ENCODE measurements at places on chromosomes 4 and X. TPM values are rescaled to one million over a fixed set of nuclear protein-coding genes. Genes with fewer than 3 reads are reported as not detected.

DNA sequence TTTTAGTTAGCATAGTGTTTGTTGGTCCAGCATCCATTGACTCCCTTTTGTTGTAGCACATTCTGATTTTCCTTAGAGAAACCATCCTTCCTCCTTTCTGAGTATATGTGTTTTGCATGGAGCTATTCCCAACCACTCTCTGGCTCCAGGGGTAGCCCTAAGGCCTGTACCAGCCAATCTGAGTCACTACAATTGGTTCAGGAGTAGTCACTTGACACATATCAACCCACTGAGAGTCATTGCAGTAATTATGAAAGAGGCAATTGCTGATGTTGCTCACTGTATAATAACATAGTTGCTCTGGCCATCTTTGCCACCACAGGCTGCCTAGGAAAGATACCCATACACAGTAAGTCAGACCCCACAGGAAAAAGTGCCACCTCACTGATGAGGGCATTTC is 71.2 kb upstream of the GRID2 start:
- DNase-seq = no peak

- no peak for DNase-seq
Observed at GRCh38 chr4:3487861-3488260, 24.8 kb downstream of the DOK7 start.

- DNase-seq = peak; percentile 21
Observed at GRCh38 chr4:24471486-24472160, 112.7 kb downstream of the DHX15 start.

DNA sequence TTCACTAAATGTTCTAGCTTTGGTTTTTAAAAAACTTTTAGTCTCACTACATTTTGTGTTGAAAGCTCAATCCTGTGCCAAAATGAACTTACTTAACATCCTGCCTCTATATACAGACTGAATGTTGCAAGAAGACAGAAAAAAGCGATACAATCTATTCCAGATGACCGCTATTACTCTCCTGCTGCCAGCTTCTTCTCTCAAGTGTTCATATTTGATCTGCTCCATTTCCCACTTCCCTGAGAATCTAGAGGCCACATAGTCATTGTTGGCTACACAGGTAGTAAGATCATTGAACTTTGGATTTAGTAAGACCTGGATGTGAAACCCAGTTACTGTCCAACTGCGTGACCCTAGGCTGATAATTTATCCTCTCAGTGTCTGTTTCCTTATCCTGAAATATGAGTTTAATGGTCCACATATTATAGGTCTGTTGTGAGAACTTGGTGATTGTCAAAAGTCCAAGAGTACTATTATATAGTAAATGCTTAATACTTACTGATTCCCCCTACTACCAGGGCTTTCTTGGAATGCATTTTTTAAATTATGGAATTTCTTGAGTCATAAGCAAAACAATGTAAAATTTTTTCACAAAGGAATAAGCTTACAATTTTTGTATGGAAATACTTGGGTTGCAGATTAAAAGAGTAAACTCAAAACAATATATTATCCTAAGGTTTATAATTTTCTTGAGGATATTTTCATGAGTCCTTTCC is 976.8 kb upstream of the ADGRL3 start:
- DNase-seq = no peak

DNA sequence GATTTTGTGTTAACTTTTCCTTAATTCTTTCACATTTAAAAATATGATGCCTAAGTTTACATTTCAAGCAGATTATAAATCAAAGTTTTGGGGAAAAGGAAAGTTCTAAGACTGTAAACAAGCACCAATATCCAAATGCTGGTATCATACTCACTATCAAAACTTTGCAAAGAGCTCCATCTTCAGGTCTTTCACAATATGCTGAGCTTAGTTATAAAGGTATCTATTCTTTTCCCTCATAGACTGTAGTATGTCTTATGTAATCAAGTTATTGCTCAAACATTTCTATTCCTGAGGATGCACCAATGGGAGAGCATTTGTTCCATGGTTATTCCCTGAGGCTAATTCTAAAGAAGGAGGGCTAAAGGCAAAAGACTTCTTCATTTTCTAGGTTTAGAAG is 207.9 kb upstream of the FAM241A start:
- DNase-seq = no peak

Gene F11
- not detected for total RNA-seq

DNA sequence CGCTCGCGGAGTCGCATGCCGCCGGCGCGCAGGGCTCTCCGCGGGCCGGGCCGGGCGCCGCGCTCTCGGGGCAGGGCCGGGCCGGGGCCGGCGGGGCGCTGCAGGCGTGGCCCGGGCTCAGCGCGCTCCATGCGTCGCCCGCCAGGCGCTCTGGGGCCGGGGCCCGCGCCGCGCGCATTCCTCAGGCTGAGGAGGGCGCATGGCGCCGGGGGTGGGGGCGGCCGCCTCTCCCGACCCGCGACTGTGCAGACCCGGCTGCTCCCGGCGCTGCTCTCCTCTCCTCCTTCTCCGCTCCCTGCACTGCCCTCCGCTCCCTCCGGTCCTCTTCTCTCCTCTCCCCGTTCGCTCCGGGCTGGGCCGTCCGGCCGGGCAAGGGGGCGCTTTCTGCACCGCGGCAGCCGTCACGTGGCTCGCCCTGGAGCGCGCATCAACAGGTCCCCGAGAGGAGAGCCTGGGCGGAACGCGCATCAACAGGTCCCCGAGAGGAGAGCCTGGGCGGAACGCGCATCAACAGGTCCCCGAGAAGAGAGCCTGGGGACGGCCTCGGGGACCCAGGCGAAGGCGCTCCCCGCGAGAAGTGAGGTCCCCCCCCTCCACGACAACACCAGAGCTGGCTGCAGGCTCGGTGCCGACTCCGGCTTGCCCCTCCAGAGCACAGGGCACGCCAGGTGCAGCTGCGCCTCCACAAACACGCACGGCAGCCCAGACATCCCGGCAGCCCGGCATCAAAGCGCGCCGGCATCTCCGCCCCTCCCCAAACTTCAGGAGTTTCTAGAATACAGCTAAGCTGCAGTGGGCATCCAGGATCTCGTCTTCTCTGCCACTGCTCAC is 12.9 kb downstream of the PPP2R3B start:
- DNase-seq = no peak

Gene TRPC5OS
- total RNA-seq = 0.22 TPM

Gene TMSB15C
- total RNA-seq = 0.41 TPM

Gene ESX1
- not detected for total RNA-seq

DNA sequence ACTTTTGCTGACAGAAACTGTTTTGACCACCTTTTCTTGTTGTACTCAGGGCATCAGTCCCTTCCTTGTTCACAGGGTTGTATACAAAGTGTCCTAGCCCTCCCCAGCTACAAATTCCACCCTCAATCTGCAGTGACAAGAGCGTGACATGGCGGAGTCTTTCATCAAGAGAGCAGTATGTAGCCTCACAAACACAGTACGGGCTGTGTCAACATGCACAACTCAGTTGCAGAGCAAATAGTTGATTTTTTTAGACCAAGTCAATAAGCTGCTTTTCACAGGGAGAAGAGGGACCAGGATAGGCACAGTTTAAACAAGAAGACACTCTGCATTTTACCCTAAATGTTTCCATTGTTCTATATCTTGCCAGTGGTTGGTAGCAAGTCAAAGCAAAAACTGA is 8.6 kb upstream of the HS6ST2 start:
- DNase-seq = no peak

DNA sequence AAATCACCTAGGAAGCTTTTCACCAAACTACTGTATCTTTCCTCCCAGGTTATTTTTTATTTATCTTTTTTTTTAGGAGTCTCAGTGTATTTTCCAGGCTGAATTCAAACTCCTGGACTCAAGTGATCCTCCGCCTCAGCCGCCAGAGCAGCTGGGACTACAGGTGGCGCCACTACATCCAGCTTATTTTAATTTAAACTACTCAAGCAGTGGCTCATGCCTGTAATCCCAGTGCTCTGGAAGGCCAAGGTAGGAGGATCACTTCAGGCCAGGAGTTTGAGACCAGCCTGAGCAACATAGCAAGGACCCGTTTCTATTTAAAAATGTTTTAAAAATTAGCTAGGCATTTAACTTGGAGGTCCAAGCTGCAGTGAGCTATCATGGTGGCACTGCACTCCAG is 37.8 kb downstream of the LEF1 start:
- no peak for DNase-seq

GRCh38 chr4:156326246-156326645 is 372.6 kb upstream of the CTSO start:
- no peak for DNase-seq

Gene SPATA18
- total RNA-seq = 15.1 TPM

GRCh38 chr4:26152056-26152455 is 168.8 kb upstream of the RBPJ start:
- DNase-seq = no peak

Gene HPGD
- 20.5 TPM for total RNA-seq

DNA sequence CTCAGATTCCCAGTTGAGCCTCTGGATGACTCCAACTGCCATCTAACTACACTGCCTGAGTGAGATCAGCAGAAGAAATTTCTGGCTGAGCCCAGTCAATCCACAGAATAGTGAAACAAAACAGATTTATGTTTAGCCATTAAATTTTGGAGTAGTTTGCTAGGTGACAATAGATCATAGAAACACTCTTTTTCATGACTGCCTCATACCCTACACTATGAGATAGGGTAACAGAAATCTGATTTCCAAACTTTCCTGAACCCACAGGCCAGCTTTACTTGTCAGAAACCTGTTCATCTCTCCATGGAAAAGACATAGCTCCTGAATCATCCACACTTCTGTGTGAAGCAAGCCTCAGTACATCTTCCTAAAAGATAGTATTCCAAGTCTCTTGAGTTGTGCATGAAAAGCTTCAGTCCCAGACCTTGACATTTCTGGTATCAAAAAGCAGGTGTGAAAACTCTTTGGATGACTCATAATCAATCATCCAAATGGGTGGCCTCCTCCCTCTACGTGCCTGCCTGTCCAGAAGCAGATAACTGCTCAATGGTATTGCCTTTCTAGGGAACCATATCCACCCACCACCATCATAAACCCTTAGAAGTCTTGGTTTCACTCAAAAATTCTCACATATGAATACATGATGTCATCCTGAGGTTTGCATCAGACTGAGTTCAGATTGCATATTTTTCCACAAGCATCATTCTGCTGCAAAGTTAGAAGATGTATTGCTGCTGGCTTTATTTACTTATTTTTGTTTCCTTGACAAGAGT is 47.5 kb upstream of the RAP2C start:
- no peak for DNase-seq

Gene CXCL8
- total RNA-seq = 0.28 TPM
